Tibial nerve (tissue), 4 donors: ENCODE measurements at places on chromosomes 7 and 10.
A peak's percentile ranks its signal among the peaks of the same experiment; 100 is the strongest.

DNA sequence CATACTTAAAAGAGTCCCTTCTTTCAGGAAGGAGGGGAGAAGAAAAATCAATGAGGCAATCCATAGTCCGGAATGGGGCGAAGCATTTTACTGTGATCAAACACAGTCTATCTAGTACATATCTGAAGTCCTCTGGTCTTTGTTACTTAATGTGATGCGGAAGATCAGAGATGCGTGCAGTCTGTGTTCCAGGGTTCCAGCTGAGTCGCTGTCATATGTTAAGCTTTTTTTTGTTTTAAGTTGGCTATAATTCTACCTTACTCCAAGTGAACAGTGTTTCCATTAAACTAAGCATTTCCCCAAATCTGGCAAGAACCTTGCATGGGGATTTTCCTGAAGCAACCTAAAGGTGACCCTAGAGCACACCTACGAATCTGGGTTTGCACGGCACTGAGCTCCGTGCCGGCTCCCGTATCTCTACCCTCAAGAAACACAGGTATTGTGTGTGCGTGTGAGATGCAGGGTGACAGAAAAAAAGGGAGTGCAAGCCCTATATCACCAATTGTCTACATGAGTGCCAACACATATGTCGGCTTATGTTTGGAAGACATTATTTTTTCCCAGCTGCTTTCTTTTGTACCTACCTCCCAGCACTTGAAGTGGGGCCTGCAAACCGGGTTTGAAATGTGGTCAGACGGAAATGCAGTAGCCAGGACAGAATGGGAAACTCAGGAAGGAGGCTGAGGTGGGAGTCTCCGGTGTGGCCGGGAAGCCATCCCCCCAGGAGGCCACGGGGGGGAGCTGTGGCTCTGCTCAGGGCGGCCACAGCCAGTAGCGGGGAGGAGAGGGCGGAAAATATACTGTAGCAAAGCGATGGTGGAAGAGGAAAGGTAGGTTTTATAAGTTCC lies 435.8 kb upstream of the MGMT start:
- DNase-seq = peak; percentile 37

DNA sequence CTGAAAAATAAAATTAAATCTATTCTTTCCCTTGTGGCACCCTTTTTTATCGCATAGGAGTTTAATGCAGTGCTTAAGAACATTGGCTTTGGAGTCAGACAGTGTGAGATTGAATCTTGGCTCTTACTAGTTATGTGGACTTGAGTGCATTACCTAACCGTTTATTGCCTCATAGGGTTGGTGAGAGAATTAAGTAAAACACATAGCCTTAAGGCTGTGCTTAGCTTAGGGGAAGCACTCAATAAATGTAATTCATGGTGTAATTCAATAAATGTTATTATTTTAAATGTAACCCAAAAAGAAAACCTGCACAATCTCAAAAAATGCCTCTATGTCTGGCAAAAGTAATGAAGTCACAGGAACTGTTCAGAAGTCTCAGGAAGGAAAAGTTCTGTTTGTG lies 2.7 kb downstream of the STK17A start:
- no peak for DNase-seq

- DNase-seq = no peak
Measured at GRCh38 chr10:117549100-117549585, 6.6 kb downstream of the EMX2 start.

DNA sequence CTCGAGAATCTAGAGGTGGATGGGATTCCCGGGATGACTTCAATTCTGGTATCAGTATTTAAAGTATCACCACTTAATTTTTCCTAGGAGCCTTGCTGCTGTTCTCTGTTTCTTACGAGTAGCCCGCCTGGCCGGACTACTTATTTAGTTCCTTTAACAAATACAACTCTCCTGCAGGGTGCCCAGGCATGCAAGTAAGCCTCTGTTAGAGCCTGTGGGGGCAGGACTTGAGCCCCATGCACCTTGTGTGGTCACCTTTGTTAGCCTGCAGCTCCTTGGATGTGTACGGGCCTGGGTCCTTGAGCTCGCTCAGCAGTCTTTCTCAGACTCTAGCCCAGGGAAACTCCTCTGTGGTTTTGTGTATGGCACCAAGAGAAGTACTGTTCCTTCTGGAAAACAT lies 16.1 kb downstream of the EIF4H start:
- no peak for DNase-seq

- DNase-seq = no peak
Measured at GRCh38 chr10:27745732-27746396, at the start of gene MKX. Gene MKX (minus strand): TSS chr10:27745819. CDS start chr10:27743415, 2,404 bp downstream.

GRCh38 chr10:115826396-115826795 lies 446.6 kb downstream of the GFRA1 start:
- DNase-seq = no peak

GRCh38 chr10:93352638-93353383 lies 129.3 kb downstream of the MYOF start:
- no peak for DNase-seq

GRCh38 chr7:118580743-118581382 lies 356.4 kb downstream of the ANKRD7 start:
- no peak for DNase-seq

- DNase-seq = no peak
Measured at GRCh38 chr10:78718032-78718572, 350.7 kb upstream of the ZMIZ1 start.

DNA sequence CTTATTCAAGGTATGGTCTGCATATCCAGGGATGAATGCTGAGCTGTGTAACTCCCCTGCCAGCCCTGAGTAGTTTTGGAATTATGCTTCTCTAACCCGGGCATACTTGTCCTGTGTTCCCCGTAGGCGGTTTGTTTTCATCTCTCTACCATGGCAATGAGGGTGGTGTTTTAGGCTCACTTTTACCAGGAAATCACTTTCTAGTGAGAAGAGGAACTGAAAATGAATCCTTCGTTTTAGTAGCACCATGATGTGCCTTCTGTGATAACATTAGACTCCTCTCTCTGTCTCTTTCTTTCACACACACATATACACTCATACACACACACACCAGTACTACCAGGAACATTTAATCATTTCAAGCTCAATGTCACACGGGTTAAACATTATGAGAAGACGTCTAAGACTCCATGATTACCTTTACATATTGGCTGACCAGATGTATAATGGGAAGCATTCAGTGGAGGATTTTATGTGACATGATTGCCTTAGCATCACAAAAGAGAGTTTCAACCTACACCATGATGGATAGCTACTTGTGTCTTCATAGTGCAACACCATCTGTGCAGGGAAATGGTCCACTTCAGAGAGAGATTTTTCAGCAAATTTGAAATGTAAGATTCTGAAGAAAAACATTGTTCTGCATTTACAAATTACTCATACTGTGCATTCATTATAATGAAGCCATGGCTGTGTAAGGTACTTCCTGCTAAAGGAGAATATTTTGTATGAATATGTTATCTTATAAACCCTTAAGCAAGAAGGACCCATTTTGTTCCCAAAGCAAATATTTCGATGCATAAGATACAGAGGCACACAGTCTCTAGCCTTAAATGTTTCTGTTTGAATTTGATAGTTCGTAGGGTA lies 31.0 kb upstream of the PFKP start:
- DNase-seq = no peak

DNA sequence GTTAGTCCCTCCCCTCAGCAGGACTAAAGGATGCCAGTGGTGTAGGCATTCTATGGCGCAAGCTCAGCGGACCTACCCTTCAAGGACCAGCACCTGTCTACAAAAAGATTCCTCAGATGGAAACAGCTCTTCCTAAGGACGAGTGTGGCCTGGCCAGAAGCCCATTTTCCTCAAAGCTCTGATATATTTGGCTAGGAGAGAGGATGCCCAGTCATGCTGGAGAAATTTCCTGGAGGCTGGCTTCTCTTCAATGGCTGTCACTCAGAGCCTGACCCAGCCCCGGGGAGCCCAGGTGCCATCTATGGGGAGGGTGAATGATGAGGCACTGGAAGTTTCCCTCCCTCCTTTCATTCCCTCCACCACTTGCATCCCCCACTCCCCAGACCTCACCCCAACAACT lies 111.5 kb downstream of the PLXNA4 start:
- DNase-seq = no peak

GRCh38 chr10:47037654-47038425 lies 126.6 kb downstream of the PTPN20 start:
- DNase-seq = no peak

- no peak for DNase-seq
Measured at GRCh38 chr7:100575206-100575631, 1.5 kb upstream of the SAP25 start.

DNA sequence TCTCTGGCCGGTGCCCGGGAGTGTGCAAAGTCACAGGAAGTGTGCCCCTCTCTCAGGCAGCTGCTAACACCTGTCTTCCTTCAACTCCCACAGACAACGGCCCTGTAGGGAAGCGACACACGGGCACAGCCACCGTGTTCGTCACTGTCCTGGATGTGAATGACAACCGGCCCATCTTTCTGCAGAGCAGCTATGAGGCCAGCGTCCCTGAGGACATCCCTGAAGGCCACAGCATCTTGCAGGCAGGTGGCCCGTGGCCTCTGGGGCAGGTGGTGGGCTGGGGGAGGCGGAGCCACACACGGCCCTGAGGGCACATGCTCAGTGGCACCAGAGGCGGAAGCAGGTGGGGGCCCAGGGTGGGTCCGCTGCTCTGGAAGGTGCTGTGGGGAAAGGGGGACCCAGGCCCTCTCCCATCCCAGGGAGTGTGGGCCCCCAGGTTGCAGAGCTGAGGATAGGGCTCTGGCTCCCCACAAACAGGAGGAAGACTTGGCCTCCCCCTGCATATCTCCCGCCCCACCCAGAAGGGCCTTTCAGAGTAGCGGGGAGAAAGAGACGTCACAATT lies 6.9 kb downstream of the C10orf105 start:
- no peak for DNase-seq

DNA sequence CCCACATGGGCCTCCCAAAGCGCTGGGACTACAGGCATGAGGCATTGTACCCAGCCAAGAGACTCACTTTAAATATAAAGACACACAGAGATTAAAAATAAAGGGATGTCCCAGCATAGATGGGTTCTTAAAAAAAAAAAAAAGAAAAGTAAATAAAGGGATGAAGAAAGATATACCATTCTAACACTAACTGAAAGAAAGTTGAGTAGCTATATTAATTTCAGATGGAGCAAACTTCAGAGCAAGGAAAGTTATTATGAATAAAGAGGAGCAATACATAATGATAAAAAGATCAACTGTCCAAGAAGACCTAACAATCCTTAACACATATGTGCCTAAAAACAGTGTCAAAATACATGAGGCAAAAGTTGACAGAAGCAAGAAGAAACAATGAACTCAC lies 33.0 kb upstream of the SPOCK2 start:
- no peak for DNase-seq

DNA sequence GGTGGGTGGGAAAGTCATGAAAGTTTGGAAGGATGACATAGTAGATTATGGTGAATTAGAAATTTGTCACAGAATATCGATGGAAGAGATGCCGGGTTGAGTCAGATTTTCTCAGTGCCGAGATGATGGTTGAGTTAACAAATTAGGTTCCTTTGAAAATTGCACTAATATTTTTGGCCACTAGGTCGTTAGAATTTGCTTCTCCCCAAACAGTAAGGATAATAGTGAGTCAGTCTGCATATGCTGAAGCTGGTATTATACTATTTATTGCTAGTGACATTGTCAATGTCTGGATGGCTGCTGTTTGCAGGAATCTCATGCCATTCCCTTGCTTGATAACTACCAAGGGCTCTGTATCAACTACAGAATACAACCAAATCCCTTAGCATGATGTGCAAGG lies 37.7 kb upstream of the MINDY3 start:
- no peak for DNase-seq

DNA sequence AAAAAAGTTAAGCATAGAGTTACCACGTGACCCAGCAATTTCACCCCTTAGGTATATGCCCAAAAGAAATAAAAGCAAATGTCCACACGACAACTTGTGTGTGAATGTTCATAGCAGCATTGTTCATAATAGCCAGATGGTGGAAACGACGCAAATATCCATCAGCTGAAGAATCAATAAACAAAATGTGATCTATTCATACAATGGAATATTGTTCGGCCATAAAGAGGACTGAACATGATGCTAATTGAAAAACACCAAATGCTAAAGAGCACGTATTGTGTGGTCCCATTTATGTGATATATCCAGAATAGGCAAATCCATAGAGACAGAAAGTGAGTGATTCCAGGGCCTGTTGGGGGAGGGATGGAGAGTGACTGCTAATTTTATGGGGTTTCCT lies 18.3 kb upstream of the USP6NL start:
- DNase-seq = no peak

- DNase-seq = no peak
Measured at GRCh38 chr7:69941077-69941651, 342.9 kb downstream of the AUTS2 start.

- no peak for DNase-seq
Measured at GRCh38 chr10:25125201-25125611, 49.6 kb upstream of the GPR158 start.

DNA sequence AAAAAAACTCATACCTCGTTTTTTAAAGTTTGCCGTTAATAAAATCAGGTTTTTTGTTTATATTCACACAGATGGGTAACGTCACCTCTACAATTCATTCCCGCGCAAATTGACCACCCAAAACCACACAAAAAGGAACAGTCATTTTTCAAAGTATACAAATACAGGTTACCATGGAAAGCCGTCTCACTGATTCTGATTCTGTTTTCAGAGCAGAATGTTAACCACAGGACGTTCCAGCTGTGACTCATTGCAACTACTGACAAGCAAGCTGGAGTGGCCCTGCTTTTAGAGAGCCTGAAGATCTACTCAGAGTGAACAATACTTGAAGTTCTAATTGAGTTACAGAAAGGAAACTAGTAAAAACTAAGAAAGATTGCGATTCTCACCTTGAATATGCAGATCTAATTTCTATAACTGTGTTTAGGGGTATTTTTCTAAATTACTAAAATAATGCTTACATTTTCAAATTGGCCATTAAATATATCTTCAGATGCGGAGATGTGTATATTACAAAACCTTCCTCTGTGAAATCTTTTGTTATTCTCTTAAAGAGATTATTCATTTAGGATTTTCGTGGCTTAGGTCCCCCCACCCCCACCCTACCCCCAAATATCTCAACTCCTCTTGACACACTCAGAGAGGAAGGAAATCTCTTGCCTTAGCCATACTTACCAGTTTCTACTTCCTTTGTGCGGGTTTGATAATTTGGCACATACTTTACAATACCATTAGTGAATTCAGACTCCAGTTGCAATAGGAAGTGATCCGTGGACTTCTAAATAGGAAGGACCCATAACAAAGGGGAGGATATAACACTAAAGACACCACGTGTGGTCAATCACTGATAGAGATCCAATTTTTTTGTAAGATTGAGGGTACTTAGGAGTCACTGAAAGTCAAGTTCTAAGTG lies 106.0 kb downstream of the CUBN start:
- no peak for DNase-seq

DNA sequence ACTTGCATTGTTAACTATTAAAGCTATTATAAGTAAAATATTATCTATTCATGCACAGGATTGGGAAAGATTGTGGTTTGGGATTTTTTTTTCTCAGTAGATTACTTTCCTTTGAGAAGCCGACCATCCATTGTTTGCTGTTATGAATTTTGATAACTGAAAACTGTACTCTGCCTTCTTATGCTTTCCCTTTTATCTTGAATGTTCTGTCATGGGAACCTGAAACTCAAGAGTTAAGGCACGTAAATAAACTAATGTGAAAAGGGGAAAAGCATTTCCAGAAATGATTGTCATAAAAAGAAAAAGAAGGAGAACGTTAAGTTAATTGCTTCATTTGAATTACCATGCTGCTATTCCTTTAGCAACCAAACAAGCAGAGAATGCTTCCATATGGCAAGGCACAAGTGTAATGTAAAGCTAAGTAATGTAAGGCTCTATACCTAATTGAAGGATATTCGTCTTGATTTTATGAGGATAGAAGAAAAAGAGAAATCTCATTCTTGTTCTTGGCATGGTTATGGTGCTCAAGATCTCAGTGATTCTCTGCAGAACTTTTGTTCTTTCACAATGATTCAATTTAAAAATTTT lies 370.8 kb downstream of the AUTS2 start:
- no peak for DNase-seq

- no peak for DNase-seq
Measured at GRCh38 chr7:69656077-69656476, 57.8 kb downstream of the AUTS2 start.
